ENCODE measurements at places on chromosomes 11 and 22.

- DNase-seq = no peak
Observed at GRCh38 chr11:47532597-47533213, 20.2 kb downstream of the CELF1 start.

GRCh38 chr11:26753723-26754504 is 32.1 kb upstream of the SLC5A12 start:
- no peak for DNase-seq

DNA sequence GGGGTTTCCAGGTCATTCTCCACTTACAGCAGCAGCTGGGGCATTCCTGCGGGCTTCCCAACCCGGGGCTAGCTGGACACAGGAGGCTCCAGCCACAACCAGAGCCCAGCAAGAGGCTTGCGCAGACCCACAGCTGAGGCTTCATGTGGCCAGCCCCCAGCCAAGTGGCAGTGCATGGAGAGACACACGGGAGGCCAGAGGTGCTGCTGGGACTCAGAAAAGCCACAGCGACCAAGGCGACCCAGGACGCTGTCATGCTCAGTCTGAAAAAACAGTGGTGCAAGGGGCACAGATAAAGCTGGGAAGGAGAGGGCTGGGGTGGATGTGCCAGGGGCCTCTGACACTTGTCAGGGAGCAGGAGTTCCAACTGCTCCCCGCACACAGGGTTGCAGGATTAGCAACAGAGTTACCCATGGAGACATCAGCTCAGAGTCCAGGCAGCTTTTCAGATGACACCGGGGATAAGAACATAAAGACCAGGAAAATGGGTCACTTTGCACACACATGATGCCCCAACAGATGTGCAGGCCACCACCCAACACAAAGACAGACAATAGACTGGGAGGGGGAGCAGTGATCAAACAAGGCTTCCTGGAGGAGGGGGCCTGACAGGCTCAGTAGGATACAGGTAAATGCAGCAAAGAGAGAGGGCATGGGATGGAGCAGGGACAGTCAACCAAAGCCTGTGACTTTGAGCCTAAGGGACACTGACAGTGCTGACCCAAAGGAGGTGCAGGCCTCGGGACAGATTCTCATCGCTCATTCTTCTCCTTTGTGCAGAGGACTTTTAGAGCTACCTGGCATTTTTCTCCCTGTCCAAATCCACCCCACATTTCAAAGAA is 6.9 kb upstream of the NEAT1 start:
- DNase-seq = no peak

DNA sequence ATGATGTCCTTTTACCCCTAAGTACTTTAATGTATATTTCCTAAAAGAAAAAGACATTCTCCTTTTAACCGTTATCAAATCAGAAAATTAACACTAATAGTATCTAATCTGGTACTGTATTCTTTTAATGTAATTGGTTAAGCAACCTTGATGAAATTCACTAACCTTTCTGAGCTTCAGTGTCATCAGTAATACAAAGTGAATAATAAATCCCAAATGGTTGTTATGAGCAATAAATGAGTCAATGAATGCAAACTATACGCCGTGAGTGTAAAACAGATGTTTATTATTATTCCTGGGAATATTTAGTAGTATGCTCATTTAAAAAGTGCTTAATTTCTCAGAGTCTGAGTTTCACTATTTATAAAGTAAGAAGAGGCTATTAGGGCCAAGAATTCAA is 21.5 kb downstream of the UEVLD start:
- DNase-seq = no peak

DNA sequence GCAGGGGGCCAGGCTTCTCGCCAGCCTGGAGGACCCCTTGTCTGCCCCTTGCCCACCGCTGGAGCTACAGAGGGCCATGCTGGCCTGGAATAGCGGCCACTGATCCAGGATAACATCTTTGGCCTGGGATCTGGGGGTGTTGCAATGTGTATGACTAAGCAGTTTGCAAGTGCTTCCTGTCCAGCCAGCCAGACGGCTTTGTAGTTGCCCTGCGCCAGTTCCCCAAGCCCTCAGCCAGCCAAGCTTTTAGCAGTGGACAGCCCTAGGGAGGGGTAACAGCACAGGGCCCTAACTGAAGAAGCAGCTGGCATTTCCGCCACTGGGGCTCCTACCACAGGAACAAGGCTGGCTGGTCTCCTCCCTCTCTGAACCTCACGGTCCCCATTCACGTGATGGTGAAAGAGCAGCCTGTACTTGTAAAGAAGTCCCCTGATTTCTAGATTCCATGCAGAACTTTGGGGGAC is 32.1 kb downstream of the UQCR10 start:
- no peak for DNase-seq

DNA sequence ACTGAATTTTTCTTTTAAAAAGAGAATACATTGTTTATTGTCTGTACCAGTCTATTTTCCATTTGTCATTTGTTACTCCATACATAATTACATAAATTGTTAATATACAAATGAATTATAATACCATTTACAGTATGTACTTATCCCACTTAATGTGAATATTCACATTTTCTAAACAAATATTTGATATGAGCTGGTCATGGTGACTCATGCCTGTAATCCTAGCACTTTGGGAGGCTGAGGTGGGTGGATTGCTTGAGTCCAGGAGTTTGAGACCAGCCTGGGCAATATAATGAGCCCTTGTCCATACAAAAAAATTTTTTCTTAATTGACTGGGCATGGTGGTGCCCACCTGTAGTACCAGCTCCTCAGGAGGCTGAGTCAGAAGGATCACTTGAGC is 6.8 kb downstream of the SC5D start:
- DNase-seq = no peak

GRCh38 chr22:25564320-25564978 is at the start of gene GRK3:
Gene GRK3 (plus strand): TSS chr22:25564675. CDS start chr22:25565041, 366 bp downstream.
- peak; percentile 54 for DNase-seq

DNA sequence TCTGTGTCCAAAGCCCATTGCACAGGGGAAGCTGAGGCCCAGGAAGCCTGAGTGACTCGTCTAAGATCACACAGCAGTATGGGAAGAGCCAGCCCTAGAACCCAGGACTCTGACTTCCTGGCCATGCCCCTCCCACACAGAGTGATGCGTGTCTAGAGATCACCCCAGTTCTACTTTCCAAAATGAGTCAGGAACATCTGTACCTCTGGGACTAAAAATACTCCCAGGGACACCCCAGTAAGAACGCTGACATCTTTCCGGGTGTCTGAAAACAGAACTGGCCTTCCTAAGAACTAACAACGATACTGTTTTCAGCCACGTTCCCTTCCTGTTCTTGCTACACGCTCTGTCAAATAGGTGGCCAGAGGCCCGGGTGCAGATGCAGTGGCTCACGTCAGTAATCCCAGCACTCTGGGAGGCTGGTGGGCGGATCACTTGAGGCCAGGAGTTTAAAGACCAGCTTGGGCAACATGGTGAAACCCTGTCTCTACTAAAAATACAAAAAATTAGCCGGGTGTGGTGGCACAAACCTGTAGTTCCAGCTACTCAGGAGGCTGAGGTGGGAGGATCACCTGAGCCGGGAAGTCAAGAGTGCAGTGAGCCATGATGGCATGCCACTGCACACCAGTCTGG is 21.7 kb upstream of the PDGFB start:
- no peak for DNase-seq

DNA sequence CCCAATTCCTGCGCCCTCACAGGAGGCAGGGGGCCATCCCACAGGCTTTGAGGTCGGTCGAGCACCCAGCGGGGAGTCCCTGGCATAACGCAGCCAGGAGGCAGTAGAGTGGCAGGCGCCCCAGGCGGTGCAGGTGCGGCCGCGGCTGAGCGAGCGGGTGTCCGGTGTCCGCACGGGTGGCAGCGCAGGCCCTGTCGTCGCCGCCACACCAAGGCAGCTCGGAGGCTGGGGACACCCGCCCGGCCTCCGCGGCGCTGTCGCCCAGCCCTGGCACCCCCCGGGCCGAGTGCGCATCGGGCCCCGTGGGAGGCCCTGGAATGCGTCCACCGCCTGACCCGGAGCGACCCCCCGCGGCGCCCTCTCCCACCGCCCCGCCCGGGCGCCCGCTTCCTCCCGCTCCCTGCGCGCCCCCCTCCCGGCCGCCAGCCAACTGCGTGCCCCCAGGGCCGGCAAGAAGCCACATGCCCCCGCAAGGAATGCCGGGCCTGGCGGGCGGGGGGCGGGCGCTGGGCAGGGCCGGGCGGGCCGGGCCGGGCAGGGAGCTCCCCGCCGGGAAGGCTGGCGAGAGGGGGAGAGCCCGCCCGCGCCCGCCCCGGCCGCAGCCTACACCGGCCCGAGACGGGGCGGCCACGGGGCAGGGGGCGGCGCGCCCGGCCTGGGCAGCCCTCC is 33.9 kb downstream of the PRDM11 start:
- no peak for DNase-seq

DNA sequence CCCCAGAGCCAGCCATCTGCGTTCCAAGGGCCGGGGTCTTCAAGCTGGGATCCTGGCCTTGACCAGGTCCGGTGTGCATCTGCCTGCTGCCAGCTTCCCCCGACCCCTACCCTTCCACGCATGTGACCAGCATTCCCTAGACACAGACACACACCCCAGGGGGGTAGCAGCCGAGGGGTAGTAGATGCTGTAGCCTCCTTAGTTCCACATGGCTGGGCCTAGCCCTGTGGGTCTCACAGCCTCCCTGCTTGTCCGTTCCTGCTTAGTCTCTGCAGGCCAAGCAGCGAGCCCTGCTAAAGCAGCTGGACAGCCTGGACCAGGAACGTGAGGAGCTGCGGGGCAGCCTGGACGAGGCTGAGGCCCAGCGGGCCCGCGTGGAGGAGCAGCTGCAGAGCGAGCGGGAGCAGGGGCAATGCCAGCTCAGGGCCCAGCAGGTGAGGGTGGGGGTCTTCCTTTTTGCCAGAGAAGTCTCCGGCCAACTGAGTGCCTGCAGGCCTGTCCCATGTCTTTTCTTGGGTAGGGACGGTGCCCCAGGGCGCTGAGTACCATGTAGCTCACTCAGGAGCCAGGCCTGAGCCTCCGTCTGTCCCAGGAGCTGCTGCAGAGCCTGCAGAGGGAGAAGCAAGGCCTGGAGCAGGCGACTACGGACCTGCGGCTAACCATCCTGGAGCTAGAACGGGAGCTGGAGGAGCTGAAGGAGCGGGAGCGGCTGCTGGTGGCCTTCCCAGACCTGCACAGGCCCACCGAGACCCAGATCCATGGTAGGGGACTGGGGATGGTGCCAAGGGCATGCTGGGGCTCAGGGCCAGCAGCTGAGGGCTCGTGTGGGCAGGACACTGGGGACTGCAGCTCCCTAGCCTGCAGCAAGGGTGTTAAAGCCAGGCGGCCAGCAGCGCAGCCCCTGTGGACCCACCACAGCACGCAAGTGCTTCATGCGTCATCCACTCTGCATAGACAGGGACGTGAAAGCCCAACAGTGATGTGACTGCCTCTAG is 13.6 kb downstream of the RNF215 start:
- DNase-seq = no peak

GRCh38 chr22:49418943-49419342 is 408.7 kb downstream of the BRD1 start:
- DNase-seq = no peak

- DNase-seq = no peak
Observed at GRCh38 chr22:17496841-17497240, 66.5 kb upstream of the SLC25A18 start.

- DNase-seq = no peak
Observed at GRCh38 chr11:111445586-111445985, 66.5 kb upstream of the POU2AF1 start.

GRCh38 chr11:112334381-112334780 is 73.7 kb upstream of the PLET1 start:
- no peak for DNase-seq

DNA sequence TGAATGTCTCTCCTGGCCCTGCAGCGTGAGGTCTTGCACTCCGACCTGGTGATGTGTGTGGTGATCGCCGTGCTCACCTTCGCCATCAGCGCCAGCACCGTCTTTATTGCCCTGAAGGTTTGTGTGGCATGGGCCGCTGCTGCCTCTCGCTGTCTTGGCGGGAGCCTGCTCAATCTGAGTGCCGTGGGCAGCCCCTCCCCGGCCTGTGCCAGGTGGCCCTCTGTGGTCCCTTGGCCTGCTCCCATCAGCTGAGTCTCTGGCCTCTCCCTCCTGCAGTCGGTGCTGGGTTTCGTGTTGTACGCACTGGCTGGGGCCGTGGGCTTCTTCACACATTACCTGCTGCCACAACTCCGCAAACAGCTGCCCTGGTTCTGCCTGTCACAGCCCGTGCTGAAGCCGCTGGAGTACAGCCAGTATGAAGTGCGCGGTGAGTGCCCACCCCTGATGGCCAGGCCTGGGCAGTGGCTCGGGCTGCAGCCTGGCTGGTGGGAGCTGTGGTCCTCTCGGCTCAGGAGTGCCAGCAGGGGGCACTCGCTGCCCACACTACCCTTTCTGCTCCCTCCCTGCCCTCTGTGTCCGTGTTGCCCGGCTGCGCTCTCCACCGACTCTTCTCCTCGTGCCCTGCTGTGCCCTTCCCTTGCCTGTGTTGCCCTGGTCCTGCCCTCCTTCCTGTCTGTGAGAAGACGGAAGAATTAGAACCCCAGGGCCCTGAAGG is 10.2 kb downstream of the PCNX3 start:
- peak; percentile 64 for DNase-seq

All from CD4-positive, alpha-beta T cell treated with Interleukin-21 for 1 hour (primary cell).